ENCODE measurements at places on chromosomes 5 and 9.

DNA sequence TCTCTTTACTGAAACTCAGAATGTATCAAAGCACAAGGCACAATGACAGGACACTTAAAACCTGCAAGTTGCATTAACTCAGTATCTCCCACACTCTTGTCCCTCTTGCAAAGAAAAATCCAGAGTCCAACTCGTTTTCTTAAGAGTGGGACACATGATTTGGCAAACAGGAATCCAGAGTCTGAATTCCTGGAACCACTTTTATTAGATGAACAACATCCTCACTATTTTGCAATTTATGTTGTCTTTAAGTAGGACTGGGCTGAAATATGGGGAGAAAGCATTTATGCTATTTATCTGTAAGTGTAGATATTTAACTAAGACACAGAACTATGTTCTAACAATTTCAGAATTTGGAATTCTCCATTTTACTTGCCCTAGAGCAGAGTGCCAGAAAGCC, 69.1 kb downstream of the ABCA1 start:
- no peak for DNase-seq

GRCh38 chr9:3817208-3817607, 291.4 kb upstream of the RFX3 start:
- no peak for DNase-seq

DNA sequence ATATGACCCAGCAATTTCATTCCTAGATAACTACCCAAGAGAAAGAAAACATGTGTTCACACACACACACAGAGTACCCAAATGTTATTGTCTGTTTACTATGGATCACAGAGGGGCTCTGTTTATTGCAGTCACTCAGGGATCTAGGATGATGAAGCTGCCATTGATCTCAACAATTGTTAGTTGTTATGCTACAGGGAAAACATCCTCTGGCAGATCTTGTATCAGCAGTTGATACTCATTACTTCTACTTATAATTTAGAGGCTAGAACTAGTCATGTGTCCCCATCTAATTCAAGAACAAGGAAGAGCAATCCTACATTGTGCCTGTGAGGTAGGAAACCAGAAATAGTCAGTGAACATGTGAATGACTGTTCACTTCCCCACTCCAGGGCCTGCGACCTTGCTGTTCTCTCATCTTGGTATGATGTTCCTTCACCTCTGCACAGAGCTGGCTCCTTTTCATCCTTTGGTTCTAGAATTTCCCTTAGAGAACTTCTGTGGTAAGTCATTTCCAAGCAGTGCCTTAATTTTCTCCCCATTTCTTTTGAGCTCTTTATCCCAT, 30.3 kb downstream of the NMUR2 start:
- DNase-seq = no peak

- DNase-seq = no peak
Measured at GRCh38 chr5:482506-482905, 39.5 kb downstream of the EXOC3 start.

DNA sequence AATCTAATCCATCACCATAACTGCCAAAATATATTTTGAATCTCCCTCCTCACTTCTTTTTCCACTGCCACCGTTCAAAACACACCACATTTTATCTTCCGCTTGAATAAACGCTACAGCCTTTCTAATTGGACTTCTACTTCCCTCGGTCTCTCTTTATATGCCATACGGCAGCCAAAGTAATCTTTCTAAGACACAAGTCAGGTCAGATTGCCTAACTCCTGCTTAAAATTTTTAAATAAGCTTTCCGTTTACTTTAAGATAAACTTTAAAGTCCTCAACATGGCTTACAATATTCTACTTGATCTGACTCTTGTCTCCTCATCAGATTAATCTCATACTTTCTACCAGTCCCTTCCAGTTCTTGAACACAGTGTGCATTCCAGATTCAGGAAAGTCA, 9.7 kb downstream of the AFF4 start:
- DNase-seq = no peak

GRCh38 chr9:34465468-34465867, 6.9 kb downstream of the DNAI1 start:
- DNase-seq = no peak

- DNase-seq = no peak
Measured at GRCh38 chr9:106107716-106108115, 413.4 kb downstream of the TMEM38B start.

- no peak for DNase-seq
Measured at GRCh38 chr9:34318163-34318790, 10.8 kb downstream of the KIF24 start.

- no peak for DNase-seq
Measured at GRCh38 chr9:26066237-26066636, 388.0 kb upstream of the TUSC1 start.

GRCh38 chr5:89411891-89412290, 528.9 kb upstream of the MEF2C start:
- DNase-seq = no peak

GRCh38 chr5:138068742-138069600, 14.9 kb upstream of the WNT8A start:
- DNase-seq = peak; percentile 85

DNA sequence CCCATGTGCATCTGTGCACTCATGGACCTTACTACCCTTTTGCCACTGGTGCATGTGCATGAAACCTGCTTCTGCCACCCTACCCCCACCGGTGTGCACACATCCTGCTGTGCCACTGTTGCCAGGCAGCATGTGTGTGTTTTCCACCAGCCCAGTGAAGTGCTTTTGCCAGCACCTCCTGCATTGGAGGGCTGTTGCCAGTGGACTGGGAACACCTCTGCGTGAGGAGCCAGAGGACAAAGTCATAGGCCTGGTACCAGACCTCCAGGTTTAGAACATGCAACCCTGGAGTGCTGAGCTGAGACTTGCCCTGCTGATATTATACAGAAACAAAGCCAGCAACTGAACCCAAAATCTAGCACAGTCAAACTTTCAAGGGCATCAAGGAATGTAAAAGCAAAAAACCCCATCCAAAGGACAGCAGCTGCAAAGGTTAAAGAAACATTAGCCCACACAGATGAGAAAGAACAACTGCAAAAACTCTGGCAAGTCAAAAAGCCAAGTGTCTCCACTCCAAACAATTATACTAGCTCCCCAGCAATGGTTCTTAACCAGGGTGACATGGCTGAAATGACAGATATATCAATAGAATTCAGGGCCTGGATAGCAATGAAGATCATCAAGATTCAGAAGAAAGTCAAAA, 70.6 kb upstream of the PTPN3 start:
- no peak for DNase-seq

- DNase-seq = no peak
Measured at GRCh38 chr9:116594547-116594946, 92.6 kb upstream of the TRIM32 start.

GRCh38 chr5:17037751-17038150, 101.7 kb upstream of the MYO10 start:
- DNase-seq = no peak

DNA sequence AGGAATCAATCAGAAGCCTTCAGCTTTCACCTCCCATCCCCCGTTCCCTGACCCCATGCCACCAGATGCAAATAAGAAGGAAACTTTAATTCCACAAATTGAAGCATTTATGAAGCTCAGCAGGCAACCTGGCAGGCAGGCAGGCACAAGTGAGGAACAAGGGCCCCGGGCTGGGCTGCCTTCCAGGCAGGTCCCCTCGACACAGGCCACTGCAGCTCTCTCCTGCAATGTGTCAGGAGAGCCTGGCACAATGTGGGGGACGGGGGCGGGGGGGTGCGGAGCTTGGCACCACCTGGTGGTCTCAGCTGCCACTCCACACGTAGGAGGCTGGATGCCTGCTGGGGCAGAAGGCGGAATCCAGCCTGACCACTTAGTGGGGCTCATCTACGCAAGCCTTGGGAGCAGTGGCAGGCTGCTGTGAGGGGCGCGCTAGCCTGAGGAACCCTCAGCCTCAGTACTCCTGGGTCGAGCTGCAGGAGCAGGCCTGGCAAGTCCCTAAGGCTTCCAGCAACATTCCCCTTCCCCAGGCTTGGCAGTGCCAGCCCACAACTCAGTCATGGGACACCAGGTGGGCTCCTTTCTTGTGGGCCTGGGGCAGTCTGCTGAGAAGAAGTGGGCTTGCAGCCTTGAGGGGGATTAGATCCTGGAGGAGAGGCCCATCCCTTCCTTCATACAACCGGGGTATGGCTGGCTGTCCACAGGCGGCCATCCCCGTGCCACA, 50.2 kb upstream of the KCNMB1 start:
- DNase-seq = no peak

DNA sequence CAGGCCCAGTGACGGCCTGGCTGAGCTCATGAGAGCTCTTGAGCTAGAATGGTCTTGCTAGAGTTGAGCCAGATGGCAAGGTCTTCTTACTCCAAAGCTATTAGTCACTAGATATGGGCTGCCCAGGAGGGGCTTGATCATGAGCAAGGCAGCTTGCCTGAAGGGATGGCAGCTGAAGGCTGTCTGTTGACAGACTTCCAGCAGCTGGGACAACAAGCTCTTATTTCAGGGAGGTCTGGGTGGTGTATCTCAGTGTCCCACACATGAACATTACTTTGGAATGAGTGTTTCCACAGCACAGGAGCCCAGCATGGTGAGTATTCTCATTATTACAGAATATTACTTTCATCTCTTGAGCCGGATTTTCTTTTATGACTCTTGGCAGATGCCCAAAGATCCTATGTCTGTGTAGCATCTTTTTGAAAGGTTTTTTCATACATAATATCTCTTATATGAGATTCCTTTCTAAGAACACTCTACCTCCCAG, 414.1 kb downstream of the ARHGEF28 start:
- no peak for DNase-seq

Measured in Karpas-422 (cell line).